ENCODE measurements at places on chromosomes 7 and 10. TPM values are rescaled to one million over a fixed set of nuclear protein-coding genes. Genes with fewer than 3 reads are reported as not detected.

- H3K36me3 ChIP-seq: no peaks in the 10 kb centered on the region
- H3K4me1 ChIP-seq: no peaks in the 10 kb centered on the region
- H3K27me3 ChIP-seq: no peaks in the 10 kb centered on the region
- H3K4me3 ChIP-seq: no peak overlapping the region
- H3K27ac ChIP-seq: no peak overlapping the region
Observed at GRCh38 chr10:49243610-49244283, 55.2 kb upstream of the C10orf71 start.

DNA sequence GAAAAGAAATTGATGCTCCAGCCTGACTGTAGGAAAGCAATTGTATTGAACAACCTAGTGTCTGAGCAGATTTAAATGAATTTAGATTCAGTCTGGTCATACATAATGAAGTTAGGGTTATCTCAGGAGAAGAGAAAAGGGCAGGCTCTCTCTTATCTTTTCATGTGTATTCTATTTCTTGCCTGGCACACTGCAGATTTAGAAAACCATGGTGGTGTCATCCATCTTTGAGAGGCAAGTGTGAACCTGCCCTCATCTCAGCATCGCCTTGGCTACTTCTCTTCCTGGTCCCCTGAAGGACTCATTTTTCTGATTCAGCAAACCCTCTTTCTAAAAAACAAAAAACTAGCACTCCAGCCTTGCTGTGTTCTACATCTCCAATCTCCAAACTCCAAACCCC lies 137.7 kb downstream of the LRRC4 start:
- H3K36me3 ChIP-seq: no peaks in the 10 kb centered on the region
- H3K27ac ChIP-seq: no peak overlapping the region
- no peak overlapping the region for H3K4me3 ChIP-seq
- DNase-seq: no peak

DNA sequence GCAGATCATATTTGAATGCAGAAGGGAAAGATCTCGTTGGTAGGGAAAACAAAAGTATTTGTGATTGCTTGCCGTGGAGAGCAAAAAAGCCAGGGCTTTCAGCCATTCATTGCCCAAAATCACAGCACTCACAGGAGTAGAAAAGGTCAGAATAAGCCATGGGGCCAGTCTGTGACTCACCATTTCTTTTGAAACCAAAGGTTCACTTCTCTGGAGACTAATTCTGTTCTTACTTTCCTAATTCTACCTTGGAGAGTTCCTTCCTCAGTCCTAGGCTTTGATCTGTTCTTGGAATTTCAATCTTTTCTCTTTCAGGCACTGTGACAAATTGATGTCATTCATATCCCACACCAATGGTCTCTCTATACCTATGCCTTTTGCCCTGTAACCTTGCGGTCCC lies 54.1 kb upstream of the FAM180A start:
- no peaks in the 10 kb centered on the region for H3K27me3 ChIP-seq
- peaks cover 10% of the 10 kb centered on the region for H3K4me1 ChIP-seq
- no peaks in the 10 kb centered on the region for H3K36me3 ChIP-seq
- no peak for DNase-seq
- no peak overlapping the region for H3K27ac ChIP-seq

DNA sequence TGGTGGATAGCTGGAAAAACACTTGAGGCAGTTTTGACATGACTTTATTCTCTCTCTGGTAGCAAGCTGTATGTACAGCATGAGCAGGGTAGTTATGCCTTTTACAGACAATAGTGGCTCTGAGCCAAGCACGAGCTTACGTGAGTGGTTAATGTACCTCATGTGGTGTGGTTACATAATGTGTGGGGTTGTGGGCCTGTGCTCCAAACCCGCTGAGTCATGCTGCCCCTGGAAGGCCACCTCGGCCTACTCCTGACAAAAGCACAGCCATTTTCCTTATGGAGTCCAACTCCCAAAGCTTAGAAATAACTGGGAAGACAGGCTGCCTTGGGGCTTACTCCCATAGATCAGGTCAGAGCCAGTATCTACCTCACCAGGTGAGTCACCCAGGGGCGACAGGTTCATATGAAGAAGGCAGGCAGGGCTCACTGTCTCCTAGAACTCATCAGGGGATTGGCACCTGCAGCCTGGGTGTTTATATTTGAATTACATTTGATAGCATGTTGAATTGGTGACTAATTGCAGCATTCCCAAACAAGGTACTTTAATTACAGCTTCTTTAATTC lies 404.5 kb downstream of the ADRA2A start:
- no peaks in the 10 kb centered on the region for H3K4me1 ChIP-seq
- H3K27me3 ChIP-seq: no peaks in the 10 kb centered on the region
- DNase-seq: no peak
- H3K4me3 ChIP-seq: no peak overlapping the region

DNA sequence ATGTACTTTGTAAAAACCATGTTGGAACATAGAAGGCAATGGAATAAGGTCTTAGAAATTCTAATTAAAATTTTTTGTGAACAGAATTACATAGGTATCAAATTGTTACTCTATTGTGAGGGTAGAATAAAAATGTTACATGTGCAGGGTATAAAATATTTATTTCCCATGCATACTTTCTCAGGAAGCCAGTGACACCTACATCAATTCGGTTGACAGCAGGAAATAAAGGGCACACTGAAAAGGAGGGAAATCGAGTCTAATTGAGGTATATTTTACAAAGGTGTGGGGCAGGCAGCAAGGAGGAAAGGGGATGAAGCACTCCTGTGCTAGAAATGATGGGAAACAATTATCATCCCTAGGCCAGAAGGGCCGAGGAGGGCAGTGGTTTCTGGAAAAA lies 244.9 kb downstream of the C7orf25 start:
- DNase-seq: no peak
- H3K36me3 ChIP-seq: no peaks in the 10 kb centered on the region
- H3K4me3 ChIP-seq: no peak overlapping the region

DNA sequence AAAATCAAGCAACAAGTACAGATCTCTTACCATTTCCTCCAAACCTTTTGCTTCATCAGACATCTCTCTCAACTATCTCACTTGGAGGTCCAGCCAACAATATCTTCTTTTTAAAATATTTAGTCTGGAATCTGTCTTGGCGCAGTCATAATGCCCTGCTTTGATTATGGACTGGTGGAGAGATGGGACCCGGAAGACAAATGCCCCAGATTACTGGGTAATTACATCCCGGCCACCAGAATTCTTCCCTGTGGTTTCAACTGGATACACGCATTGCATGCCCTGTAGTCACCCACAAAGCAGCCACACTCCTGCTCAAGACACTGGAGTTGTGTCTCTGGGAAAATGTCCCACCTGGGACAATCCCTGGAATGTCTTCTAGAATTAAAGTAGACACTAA lies 65.5 kb downstream of the BPGM start:
- DNase-seq: no peak
- no peaks in the 10 kb centered on the region for H3K36me3 ChIP-seq
- H3K27ac ChIP-seq: no peak overlapping the region
- no peaks in the 10 kb centered on the region for H3K4me1 ChIP-seq

EDRF1 gene
- 93.1 TPM for total RNA-seq

- peak overlapping the region; percentile 69 for H3K4me3 ChIP-seq
- no peaks in the 10 kb centered on the region for H3K27me3 ChIP-seq
- H3K4me1 ChIP-seq: peaks cover 3% of the 10 kb centered on the region
- H3K36me3 ChIP-seq: no peaks in the 10 kb centered on the region
- no peak for DNase-seq
Observed at GRCh38 chr7:108001764-108002725, 916 bp downstream of the LAMB1 start.

DNA sequence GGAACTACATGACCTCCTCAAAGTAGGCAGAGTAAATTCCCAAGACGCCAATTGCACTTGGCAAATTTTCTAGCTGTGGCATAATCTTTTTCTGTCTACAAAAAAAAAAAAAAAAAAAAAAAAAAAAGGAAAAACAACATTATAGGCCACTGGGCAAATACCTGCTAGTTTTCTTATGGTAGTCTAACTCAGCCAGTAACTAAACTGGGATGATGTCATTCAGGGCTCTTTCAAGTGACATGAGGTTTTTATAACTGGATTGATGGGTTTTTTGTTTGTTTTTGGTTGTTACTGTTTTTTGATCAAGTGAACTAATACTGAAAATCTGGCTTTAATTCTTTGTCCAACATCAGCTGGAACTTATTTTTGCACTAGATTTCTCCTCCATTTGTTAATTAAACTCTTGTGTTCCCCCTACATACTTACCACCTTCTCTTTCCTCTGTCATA lies 7.4 kb upstream of the VIM start:
- peaks cover 3% of the 10 kb centered on the region for H3K4me1 ChIP-seq
- no peaks in the 10 kb centered on the region for H3K36me3 ChIP-seq
- no peak overlapping the region for H3K27ac ChIP-seq
- DNase-seq: no peak
- H3K27me3 ChIP-seq: no peaks in the 10 kb centered on the region

- no peak for DNase-seq
- H3K27ac ChIP-seq: no peak overlapping the region
- H3K4me1 ChIP-seq: no peaks in the 10 kb centered on the region
- no peaks in the 10 kb centered on the region for H3K36me3 ChIP-seq
Observed at GRCh38 chr10:71424496-71425194, 27.9 kb downstream of the CDH23 start.

PTPRZ1 gene
- 1.9 TPM for total RNA-seq

FAM25G gene
- 3.9 TPM for total RNA-seq

DNA sequence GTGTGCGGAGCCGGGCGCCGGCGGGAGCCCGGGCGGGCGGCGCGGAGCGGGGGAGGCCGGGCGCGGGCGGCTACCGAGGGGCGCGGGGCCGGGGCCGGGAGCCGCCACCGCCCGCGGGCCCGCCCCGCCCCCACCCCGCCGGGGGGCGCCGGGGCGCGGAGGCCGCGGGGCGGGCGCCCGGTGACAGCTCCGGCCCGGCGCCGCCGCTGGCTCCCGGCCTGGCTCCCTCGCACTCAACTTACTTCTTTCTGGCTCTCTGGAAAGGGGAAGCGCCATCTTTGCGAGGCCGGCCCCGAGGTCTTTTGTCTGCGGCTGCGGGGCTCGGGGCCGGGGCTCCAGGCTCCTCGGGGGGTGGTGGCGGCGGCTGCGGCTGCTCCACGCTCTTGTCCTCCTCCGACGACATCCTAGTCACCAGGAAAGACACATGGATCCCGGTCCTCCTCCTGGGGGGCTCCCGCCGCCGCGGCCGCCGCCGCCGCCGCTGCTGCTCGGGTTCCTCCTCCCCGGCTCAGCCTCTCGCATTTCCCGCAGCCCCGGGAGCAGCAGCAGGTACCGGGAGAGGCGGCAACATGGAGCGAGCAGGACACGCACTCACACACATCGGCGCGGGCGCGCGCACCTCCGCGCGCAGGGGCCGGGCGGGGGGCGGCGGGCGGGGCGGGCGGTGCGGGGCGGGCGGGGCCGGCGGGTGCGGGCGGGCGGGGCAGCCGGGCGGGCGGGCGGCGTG lies at the start of gene KMT2C:
Gene KMT2C, minus strand, starts transcription at position 620 of the 727 bp plus-strand sequence. Its CDS starts 217 bp downstream, at position 403.
- H3K27ac ChIP-seq: peak within 1 kb of the TSS; percentile 99
- no peaks in the 10 kb centered on the region for H3K36me3 ChIP-seq

DNA sequence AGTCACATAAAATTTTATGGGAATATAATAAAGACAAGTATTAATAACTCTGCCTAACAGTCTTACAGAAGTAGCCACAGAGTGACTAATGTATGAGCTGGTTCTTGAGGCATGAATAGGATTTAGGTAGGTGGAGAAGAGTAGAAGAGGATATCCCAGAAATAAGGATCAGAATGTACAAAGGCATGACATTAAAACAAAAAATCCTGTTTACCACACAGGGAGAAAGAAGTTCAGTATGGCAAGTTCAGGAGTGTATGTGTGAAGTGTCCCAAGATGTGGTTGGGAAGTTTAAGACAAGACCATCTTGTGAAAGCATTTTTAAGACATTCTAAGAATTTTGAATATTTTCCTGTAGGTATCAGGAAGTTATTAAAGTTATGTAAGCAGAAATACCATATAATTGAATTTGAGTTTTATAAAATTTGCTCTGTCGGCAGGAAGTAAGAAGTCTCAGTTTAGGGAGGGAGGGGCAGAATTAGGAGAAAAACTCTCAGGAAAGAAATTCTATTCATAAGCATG lies 64.7 kb upstream of the CAV2 start:
- no peak overlapping the region for H3K4me3 ChIP-seq
- no peak for DNase-seq
- no peaks in the 10 kb centered on the region for H3K4me1 ChIP-seq
- H3K27me3 ChIP-seq: no peaks in the 10 kb centered on the region
- H3K36me3 ChIP-seq: no peaks in the 10 kb centered on the region

EN2 gene
- 1.6 TPM for total RNA-seq

DNA sequence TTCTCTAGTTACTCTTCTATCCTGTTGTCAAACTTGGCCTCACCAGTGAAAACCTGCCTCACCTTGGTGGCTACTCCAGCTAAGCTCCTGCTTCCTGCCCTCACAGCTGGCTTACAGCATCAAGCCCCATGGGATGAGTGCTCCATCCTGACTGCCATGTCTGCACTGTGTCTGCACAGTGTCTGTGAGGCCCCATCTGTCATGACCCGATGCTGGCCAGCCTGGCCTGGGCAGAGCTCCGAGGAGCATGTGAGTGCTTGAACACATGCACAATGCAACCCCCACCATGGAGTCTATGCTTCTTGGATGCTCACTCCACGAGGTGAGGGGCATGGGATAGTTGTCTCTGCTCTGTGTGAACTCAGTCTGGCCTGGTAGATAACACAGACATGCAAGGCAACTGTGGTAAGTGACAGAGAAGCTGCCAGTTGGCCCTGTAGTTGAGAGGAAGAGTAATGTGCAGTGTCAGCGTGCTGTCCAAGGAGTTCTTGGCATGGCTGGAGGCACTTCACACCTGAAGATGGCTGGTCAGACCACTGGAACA lies 207.1 kb upstream of the ZNF32 start:
- no peak for DNase-seq
- no peaks in the 10 kb centered on the region for H3K27me3 ChIP-seq
- H3K4me3 ChIP-seq: no peak overlapping the region
- H3K36me3 ChIP-seq: no peaks in the 10 kb centered on the region
- no peaks in the 10 kb centered on the region for H3K4me1 ChIP-seq

- no peak for DNase-seq
- no peak overlapping the region for H3K27ac ChIP-seq
- peaks cover 15% of the 10 kb centered on the region for H3K4me1 ChIP-seq
- H3K27me3 ChIP-seq: no peaks in the 10 kb centered on the region
Observed at GRCh38 chr10:33117816-33118215, 159.8 kb upstream of the ITGB1 start.
